Breast epithelium (tissue), 4 donors: ENCODE measurements at places on chromosomes 16 and 17. TPM values are rescaled to one million over a fixed set of nuclear protein-coding genes. Genes with fewer than 3 reads are reported as not detected.

Gene SPNS3
- 0.15 TPM for total RNA-seq

Gene RNF112
- 0.96 TPM for total RNA-seq

Gene SEZ6L2
- 0.16 TPM for total RNA-seq

Gene C1QTNF8
- not detected for total RNA-seq

Gene PIK3R6
- 2.9 TPM for total RNA-seq

Gene PRSS21
- total RNA-seq = 2.9 TPM

Gene ZNF205
- 12.5 TPM for total RNA-seq

Gene TBX4
- total RNA-seq = not detected

DNA sequence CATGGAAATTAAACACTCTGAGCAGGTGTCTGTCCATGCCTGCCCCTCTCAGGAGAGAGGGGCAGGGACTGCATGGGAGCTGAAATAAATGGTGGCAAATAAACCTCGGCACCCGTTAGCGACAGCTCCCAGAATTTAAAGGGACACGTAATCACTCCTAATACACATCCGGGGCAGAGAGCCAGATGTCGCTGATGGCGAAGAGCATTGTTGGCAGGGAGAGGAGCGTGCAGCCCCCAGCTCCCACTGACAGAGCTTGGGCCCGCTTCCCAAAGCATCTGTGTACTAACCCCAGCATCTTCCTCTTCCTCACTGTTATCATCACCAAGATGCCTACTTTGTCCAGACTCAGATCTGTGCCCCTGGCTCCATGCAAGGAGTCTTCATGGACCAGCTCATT lies 85.8 kb downstream of the IRX5 start:
- H3K36me3 ChIP-seq = no peaks in the 10 kb centered on the region
- DNase-seq = no peak
- no peak overlapping the region for H3K27ac ChIP-seq
- H3K4me3 ChIP-seq = no peak overlapping the region
- no peaks in the 10 kb centered on the region for H3K4me1 ChIP-seq

- no peak within 1 kb of the TSS for H3K27ac ChIP-seq
- no peaks in the 10 kb centered on the region for H3K36me3 ChIP-seq
- no peak for DNase-seq
Measured at GRCh38 chr17:3385869-3386816, at the start of gene OR3A2. Gene OR3A2 (minus strand): TSS chr17:3386308.

DNA sequence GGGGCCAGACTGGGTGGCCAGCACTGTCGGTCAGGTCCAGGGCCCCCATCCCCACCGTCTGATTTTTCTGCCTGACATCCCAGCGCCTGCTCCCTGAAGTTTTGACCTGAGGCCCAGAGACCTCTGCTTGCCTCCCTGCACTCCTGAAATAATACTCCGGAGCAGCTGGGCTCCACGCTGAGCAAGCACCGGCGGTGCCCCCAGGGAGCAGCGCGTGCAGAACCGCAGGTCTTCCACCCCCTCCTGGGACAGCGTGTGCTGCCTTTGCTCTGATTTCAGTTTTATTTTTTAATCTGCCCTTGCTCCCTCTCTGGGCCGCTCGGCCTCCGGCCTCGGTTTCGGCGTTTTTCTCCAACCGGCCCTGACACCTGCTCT lies 132.4 kb upstream of the GSE1 start:
- no peaks in the 10 kb centered on the region for H3K4me1 ChIP-seq
- no peaks in the 10 kb centered on the region for H3K36me3 ChIP-seq
- H3K27ac ChIP-seq = no peak overlapping the region
- no peaks in the 10 kb centered on the region for H3K27me3 ChIP-seq
- H3K4me3 ChIP-seq = no peak overlapping the region

DNA sequence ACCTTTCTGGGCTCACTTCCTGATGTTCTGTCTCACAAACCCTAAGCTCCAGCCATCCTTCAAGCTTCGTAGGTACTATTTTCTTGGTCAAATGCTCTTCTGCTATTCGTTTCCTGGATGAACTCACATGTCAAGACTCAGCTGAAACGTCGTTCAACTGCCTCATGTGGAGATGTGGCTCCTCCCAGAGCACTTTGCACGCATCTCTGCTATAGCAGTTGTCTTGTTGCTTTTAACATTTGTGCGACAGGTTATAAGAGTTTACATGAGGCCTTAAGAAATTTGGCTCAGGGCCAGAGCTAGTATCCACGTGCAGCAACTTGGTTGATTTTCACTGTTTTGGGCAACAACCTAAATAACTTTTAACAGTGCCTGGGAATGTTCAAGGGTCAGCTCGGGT lies 2.8 kb upstream of the KRT40 start:
- DNase-seq = no peak
- no peaks in the 10 kb centered on the region for H3K36me3 ChIP-seq
- H3K27me3 ChIP-seq = no peaks in the 10 kb centered on the region

GRCh38 chr17:17545031-17545820 lies 46.3 kb downstream of the PEMT start:
- no peak for DNase-seq
- no peak overlapping the region for H3K27ac ChIP-seq
- H3K4me1 ChIP-seq = no peaks in the 10 kb centered on the region
- H3K36me3 ChIP-seq = no peaks in the 10 kb centered on the region
- no peaks in the 10 kb centered on the region for H3K27me3 ChIP-seq

DNA sequence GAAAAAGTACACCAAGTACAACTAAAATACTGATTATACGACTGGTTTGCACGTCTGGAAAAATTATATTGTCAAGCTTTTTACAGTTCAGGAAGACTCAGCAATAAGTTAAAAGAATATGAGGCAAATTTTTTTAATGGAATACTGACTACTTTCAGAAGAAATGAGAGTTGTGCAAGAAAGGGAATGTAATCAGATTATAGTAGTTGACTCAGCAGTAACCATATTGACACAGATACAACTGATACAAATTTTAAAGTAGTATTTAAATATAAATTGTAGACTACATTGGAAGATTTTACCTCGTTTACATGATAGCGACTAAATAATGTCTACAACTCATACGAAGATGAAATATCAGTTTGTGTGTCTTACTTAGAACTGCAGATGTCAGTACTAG lies 16.7 kb downstream of the ASGR2 start:
- DNase-seq = no peak
- H3K36me3 ChIP-seq = no peaks in the 10 kb centered on the region
- H3K4me1 ChIP-seq = no peaks in the 10 kb centered on the region
- peaks cover 29% of the 10 kb centered on the region for H3K27me3 ChIP-seq
- H3K27ac ChIP-seq = no peak overlapping the region
